Retina (tissue), 1 donor: ENCODE measurements at places on chromosomes 6 and 20.

DNA sequence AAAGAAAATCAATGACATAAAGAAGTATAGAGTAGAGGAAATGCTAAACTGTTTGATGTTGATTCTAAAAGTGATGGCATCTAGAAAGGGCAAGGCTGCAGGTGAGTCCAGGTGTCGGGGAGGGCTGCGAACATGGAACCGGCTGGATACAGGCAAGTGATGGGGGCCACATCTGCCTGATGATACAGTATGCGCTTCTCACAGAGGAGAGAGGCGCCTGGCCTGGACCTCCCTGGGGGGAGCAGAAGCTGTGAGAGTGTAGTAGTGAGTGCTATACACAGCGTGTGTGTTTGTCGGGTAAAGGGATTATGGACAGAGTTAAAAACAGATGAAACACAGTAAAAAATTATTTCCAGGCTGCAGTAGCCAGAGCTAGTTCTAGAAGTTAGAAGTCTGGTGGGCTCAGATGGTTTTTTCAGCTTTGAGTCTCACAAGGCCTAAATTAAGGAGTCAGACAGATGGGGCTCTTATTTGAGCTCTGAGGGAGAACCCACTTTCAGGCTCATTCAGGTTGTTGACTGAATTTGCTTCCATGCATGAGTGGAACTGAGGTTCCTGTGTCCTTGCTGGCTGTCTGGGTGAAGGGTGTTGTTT, 195.8 kb upstream of the ARG1 start:
- DNase-seq = peak; percentile 56

- DNase-seq = peak; percentile 71
Observed at GRCh38 chr6:23446469-23446967, 679.5 kb upstream of the NRSN1 start.

DNA sequence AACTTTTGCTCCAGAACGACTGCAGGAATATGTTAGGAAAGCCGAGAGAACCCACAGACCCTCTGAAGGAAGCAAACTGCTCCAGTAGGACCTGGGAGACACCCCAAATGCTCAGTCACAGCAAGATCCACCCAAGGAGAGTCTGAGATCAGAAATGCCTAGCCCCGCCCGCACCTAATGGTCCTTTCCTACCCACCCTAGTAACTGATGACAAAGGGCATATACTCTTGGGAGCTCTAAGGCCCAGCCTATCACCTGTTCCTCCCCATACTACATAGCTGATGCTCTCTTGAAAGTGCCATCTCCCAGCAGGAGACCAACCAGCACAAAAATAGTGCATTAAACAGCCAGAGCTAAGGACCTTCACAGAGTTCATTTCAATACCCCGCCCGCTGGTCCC, 67.6 kb downstream of the CD2AP start:
- no peak for DNase-seq

DNA sequence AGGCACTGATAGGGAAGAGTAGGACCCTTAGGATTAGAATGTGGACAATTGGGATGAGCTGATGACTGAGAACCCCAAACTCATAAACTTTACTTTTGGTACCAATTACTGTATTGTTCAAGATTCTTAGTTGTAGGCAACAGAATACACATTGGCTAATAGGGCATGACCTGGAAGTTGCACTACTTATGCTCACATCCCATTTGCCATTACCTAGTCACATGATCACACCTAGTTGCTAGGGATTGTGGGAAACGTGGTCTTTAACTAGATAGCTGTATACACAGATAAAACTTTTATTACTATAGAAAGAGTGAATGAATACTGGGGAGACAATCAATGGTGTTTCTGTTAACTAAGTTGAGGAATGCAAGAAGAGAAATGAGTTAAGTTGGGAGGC, 113.4 kb upstream of the AKIRIN2 start:
- no peak for DNase-seq

DNA sequence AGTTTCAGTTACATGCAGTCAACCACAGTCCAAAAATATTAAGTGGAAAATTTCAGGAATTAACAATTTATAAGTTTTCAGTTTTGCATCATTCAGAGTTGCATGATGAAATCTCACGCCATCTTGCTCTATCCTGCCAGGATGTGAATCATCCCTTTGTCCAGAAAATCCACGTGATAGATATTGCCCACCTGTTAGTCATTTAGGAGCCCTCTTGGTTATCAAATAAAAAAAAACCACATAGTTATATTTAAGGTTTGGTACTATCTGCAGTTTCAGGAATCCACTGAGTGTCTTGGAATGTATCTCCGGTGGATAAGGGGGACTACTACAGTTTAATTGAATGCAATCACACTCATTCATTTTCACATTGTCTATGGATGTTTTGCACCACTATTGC, 1249.0 kb upstream of the CITED2 start:
- no peak for DNase-seq

DNA sequence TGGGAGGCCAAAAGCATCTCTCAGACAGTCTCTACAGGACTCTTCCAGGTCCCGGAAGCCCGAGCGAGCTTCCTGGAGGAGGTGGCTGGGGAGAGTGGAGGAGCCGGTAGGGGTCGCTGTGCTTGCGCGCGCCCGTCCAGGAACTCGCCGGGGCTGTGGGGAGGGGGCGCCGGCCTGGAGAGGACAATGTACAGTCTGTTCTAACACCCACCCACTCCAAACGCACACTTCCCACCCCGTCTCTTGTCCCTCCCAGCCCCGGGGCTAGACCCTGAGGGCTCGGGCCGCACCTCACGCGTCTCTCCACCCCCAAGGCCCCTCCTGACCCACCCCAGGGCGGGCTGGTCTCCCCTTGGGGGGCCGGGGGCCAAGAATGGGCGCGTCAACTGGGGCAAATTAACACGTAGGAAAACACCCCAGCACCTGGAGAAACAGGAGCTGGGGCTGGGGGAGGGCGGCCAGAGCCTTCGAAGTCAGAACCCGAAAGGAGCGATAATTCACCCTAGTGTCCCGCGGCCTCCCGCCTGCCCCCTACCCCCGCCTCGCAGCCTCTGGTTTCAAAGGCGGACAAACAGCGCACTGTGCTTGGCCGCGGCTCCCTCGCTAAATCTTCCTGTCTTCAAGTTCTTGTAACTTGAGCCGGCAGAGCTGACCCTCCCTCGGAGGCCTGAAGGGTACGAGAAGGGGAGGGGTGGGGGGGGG, 103.2 kb upstream of the FOXP4 start:
- DNase-seq = peak; percentile 83

DNA sequence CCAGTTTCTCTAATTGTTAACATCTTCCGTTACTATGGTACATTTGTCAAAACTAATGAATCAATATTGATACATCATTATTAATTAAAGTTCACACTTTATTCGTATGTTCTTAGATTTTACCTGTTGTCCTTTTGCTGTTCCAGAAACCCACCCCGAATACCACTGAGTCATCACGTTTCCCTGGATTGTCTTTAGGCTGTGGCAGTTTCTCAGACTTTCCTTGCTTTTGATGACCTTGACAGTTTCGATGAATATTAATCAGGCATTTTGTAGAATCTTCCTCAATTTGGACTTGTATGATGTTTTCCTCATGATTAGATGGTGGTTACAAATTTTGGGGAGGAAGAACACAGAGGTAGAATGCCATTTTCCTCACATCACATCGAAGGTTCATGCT, 39.1 kb upstream of the AIG1 start:
- no peak for DNase-seq

DNA sequence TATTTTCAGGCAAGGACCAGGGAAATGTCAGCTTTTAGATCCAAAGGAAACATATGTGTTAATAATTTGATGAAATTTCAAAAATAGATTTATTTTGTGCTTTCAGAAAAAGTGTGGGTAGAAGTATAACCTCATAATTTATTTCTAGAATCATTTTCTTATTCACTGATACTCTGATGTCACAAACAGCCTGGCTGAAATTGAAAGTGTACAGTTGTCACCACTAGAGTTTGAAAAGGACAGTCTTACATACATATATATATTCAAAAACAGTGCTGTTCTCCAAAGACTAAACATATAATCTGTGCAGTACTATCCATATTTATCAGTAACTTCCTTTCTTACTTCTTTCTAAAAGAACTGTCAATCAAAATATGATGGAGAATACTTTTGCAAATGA, 254.4 kb upstream of the KCNQ5 start:
- no peak for DNase-seq

GRCh38 chr20:15817351-15817750, 755.9 kb downstream of the KIF16B start:
- no peak for DNase-seq

DNA sequence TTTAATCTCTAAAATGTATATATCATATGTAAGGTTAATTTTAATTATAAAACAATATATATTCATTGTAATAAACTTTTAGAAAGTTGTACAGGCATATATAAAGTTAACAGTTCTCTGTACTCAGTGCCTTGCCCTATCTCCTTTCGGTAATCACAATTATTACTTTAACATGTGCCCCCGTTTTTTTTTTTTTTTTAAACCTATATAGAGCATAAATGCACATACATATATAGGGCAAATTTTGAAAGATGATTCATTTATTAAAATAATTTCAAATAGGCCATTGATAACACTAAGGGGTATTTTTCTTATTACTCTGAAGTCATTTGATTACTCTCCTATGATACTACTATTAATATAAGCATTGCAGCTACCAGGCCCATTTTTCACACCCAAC, 1.9 kb downstream of the ASF1A start:
- DNase-seq = no peak

- DNase-seq = no peak
Observed at GRCh38 chr20:32078791-32079190, 26.7 kb downstream of the HCK start.

DNA sequence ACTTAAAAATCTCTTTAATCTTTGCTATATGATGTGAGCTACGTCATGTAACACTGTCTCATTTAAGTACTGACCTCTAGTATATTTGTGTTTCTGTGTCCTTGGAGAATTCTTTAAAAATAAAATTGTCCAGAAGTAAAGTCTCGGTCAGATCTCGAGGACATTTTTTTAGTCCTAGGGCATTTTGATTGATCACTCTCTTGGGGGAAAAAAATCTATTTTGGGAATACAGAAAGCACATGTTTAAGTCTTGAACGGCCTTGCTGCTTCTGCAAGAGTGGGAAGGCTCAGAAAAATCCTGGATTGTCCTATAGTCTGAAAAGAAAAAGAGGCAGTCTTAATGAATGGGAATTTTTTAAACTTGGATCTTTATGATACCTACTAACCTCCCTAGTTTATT, 234.3 kb downstream of the UTRN start:
- DNase-seq = no peak

DNA sequence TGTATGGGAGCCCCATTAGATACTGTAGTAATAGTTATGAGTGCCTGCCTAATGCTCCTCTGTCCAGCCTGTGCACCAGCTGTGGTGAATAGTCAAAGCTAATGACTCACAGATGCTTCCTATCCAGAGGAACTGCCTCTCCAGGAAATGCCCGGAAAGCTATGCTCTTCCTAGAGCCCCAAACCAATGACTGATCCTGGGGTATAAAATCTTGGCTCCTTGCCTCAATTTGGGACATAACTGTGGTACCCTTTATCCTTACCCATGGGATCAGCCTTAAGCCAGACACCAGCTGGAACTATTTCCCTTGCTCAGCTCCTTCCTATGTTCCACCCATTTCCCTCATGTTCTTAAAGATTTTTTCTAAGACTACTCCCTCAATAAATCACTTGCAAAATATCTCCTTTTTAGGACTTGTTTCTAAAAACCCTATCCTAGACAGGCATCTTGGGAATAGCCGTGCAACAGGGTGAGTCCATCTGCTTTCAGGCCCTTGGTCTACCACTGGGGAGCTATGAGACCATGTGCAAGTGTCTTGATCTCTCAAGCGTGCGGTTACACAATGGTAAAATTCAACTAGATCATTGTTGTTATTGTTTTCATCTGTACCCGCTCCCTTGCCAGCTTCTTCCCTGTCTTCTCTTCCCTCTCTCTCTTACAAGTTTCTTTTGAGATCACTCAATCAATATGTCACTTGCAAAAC, 283.7 kb downstream of the BTBD3 start:
- no peak for DNase-seq

GRCh38 chr6:110664933-110665332, 150.3 kb downstream of the CDK19 start:
- no peak for DNase-seq

GRCh38 chr6:157813750-157814455, 9.1 kb upstream of the SNX9 start:
- DNase-seq = no peak

GRCh38 chr6:45614488-45615285, 237.0 kb upstream of the SUPT3H start:
- no peak for DNase-seq

GRCh38 chr6:4404415-4404814, 269.0 kb upstream of the ECI2 start:
- DNase-seq = no peak

- DNase-seq = peak; percentile 35
Observed at GRCh38 chr6:125700581-125701353, 48.7 kb upstream of the HEY2 start.

DNA sequence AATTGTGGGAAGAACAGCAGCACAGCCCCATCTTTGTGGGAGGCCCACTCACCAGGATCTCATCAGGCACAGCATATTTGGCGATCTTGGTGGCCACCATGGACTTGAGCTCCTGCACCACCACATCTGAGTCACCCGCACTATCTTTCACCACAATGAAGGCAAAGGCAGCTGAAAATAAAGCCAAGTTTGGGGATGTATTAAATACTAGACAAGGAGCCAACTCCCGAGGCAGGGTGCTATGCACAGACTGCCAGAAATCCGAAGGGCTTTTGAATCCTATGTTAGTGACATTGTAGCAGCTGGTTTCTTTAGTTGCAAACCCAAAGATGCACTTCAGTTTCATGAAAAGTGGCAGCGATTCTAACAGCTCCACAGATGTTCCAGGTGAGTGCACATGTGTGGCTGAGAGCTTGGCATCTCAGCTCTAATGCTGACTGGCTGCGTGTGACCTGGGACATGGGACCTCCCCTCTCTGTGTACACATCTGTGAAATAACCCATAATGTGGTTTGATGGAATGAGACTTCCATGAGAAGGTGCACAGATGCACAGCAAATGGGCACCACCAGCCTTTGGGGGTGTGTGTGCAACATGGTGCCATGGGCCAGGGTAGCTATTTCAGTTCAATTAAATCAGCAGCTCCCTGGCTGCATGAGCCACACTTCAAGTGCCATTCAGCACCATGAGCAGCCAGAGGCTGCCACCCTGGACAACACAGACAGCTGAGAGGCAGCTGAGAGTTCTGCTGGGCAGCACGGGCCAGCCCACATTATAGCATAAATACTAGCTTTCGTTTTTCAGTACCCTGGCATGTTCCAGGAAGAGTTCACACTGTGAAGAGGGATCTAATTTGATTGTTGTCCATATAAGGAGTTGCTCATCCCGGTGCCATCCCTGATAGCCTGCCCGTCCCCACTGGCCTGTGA, 16.9 kb upstream of the APMAP start:
- no peak for DNase-seq

DNA sequence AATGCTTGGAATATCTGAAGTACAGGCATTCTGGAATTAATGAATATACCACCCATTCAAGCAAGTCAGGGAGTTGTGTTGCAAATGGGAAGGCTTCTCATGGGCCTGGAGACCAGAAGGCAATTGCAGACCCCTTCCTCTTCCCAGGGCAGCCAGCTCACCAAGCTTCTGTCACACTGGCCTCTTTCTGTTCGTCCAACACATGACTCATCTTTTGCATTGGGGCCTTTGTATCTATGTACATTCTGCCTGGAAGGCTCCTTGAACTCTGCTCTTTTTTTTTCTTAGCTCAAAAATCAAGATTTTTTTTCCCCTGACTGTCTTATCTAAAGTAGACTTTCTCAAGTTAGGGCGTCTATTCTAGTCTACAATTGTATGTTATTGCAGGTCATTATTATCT, 132.9 kb upstream of the MYLIP start:
- no peak for DNase-seq

- no peak for DNase-seq
Observed at GRCh38 chr6:29909985-29910384, 32.3 kb upstream of the HLA-A start.

- DNase-seq = no peak
Observed at GRCh38 chr6:6460416-6460815, 128.1 kb upstream of the LY86 start.
